ENCODE measurements at places on chromosomes 2 and 18.

DNA sequence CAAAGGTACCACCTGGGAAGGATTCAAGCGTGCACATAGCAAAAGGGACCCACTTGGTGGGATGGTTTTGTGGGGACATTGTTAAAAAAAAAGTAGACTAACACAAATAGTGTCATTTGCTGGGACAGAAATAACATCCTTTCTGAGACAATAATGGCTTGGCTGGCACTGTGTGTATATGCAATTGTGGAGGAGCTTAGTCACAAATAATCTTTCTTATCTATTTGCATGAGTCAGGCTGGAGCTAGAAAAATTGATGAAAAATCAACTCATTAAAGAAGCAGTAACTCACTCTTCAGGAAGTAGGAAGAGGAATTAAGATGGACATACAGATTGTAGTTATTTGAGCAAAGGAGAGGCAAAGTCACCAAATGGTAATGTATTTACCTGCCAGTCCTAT lies 29.5 kb upstream of the ITGB6 start:
- no peak for DNase-seq

DNA sequence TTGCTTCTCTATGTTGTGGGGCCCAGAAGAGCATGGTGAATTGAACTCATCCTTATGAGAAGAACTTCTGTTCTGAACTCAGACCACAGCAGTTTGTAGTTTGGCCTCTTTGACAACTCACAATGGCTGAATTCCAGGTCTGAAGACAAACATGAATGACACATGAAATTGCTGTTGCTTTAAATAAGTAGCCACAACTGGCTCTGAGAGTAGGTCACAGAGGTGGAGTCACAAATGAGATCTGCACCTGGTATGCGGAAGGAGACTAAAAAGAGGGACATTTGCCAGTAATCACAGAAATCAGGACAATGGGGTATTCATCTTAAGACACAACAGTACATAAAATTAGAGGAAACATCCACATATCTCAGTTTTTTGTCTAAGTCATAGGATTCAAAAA lies 290.3 kb upstream of the MMADHC start:
- no peak for DNase-seq

GRCh38 chr18:44938720-44939665 lies 258.3 kb downstream of the SETBP1 start:
- DNase-seq: no peak

GRCh38 chr2:236574424-236575145 lies 5.0 kb downstream of the ACKR3 start:
- no peak for DNase-seq

DNA sequence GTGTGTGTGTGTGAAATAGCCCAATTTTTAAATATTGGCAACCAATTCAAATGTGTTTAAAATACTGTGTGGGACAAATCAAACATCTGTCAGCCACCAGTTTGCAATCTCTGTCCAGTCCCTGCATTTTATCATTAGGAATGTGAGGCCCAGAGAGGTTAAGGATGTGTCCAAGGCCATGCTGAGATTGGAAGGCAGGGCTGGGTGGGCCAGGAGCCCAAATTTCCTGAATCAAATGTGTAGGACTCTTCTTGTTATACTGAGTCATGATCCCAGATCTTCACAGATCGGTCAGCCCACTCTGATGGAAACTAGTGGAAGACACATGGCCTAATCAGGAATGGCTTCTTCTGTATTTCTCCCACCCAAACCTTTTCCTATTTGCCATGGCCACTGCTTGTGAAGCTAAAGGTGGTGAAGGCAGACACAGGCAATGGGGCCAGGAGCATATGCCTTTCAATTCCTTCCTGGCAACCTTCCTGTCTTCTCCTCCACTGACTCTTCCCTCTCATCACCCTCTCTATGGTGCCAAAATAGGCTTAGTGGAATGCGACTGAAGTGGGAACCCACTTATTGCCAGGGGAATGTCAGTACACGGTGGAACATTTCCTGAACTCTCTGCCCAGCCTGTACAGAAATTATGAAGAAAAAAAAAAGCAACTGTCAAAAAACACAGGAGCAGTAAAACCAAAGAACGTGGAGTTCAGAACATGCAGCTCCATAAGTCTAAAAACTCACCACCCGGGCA lies 35.5 kb downstream of the ZEB2 start:
- DNase-seq: no peak

GRCh38 chr18:4605212-4605611 lies 150.1 kb upstream of the DLGAP1 start:
- DNase-seq: no peak

- no peak for DNase-seq
Measured at GRCh38 chr2:121625953-121626352, 23.3 kb downstream of the CLASP1 start.

DNA sequence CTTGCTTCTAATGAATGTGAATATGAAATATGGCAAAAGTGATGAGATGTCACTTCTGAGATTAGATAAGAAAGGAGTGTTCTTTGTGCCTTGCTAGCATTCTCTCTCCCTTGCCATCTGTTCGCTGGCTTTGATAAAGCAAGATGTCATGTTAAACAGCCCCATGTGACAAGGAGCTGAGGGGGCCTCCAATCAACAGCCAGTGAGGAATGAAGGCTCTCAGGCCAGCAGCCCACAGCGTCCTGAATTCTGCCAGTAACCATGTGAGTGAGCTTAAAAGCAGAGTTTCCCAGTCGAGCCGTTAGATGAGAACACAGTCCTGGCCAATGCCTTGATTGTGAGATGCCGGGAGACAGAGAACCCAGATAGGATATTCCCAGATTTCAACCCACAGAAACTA lies 198.8 kb downstream of the IRS1 start:
- DNase-seq: no peak

GRCh38 chr2:104867813-104868504 lies 14.0 kb downstream of the POU3F3 start:
- no peak for DNase-seq

GRCh38 chr2:112216167-112216566 lies 38.7 kb downstream of the ZC3H8 start:
- DNase-seq: no peak

DNA sequence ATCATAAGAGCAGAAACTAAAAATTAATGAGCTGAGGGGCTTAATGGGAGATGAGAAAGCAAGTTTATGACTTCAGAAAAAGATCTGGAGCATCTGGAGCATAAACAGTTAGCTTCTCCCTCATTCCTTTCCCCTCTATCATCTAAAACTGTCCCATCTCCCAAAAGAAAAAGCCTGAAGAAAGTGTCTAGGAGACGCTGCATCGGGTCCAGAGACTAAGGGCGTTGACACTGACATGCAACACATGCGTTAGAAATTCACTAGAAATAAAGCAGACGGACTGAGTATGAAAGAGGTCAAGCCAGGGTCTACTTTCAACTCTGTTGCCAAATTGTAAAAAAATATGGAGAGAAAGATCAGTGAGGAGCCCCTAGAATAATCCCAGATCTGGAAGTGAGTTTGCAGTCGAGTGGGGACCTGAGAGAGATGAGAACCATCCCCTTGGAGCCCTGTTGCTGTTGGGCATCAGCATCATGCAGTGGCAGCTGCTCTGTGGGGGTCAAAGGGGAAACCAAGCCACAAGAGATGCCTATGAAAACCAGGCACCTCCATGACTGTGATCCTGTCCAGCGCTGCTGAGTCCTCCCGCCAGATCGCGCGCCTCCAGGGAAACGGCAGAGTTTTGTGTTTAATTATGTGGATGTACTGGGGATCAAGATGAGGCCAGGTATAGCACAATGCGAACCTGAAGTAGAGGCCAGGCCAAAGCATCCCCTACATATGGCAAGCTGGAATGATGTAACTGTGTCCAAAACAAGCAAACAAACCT lies 13.9 kb downstream of the ANTXR1 start:
- DNase-seq: no peak

GRCh38 chr2:38415728-38416291 lies 38.7 kb upstream of the ATL2 start:
- no peak for DNase-seq

- DNase-seq: no peak
Measured at GRCh38 chr2:237304763-237305514, 109.0 kb downstream of the COL6A3 start.

- DNase-seq: no peak
Measured at GRCh38 chr2:204298404-204298803, 246.9 kb upstream of the PARD3B start.

GRCh38 chr18:42126586-42126985 lies 171.6 kb downstream of the PIK3C3 start:
- DNase-seq: no peak

- no peak for DNase-seq
Measured at GRCh38 chr18:76980663-76981395, 151.8 kb downstream of the MBP start.

DNA sequence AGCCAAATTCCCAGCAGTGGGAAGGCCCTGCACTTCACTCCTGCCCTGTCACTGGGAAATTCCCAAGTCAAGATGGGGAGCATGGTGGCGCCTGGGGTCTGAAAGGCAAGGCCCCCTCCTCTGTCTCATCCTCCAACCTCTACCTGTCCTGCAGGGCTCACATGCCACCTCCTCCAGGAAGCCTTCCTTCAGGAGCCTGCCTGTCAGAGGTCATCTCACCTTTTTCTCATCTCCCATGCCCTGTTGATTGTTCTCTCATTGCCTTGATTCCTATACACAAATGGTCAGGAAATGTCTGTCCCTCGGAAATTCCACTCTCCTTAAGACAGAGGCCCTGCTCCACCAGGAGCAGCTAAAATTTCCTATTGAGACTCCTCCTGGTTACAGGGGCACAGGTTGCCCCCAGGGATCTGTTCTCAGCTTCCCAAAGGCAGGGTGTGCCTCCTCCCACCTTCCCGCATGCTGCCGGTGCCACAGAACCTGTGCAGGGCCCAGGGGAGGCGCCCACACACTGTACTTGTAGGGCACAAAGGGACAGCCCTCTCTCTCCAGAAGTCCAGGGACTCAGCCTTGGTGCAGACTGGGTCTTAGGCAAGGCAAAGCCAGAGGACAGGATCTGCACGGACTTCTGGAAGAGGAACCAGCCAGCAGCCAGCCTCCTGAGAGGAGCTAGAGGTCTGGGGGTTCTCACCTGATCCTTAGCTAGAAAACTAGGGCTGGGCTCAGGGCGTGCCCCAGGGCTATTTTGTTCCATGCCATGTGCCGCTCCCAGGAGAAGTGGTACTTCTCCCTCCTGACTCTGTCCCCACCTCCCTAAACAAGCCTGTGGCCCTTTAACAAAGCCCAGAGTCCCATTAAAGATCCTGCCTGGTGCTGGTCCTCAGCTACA lies 12.9 kb downstream of the HES6 start:
- DNase-seq: no peak

DNA sequence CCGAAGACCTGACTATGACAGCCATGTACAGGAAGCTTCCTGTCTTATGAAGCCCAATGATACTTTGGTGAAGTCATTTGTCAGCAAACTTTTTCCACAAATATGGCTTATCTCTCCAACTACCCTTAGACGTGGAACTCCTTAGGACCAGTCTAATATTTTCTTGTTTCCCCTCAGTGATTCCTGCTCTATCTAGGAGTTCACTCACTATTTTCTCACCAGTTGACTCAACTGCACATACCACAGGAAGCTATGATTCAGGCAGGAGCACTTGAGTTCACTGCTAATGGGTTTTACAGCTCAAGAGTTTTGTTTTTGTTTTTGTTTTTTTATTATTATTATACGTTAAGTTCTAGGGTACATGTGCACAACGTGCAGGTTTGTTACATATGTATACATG lies 109.3 kb downstream of the ANTXR1 start:
- DNase-seq: no peak

DNA sequence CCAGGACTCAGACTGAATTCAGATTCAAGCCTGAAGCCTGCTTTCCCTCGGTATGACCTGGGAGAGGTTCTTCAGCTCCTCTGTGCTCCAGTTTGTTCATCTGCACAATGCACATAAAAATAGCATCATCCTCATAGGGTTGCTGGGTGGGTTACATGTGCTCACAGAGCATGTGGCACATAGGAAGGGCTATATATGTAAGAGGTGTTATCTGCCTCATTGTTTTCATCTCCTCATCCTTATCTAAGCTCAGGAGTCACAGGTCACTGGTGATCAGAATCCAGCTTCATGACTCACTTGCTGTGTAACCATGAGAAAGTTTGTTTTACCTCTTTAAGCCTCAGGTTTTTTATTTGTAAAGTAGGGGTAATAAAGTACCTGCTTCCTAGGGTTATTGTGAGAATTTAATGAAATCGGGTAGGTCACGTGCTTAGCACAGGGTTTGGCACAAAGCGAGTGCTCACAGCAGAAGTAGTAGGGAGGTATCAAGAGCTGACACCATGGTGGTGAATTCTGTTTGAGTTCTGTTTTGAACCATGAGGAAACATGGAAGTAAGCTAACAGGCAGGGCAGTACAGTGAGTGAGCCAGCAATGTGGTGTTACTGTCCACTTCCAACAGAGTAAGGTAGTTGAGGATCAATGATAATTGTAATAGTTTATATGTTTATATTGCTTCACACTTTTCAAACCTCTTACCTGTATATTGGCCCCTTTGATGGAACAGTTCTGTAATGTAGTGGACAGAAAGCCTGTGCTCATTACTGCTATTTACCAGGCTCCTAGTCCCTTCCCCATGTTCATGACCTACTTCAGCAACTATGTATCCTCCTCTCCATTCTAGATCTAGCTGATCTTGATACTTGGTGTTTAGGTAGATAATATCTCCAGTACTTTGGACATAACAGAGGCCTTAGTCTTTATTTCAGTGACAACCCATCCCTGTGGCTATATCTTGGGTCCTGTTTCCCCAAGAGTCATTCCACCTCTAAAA lies 141.4 kb upstream of the LTBP1 start:
- DNase-seq: no peak

DNA sequence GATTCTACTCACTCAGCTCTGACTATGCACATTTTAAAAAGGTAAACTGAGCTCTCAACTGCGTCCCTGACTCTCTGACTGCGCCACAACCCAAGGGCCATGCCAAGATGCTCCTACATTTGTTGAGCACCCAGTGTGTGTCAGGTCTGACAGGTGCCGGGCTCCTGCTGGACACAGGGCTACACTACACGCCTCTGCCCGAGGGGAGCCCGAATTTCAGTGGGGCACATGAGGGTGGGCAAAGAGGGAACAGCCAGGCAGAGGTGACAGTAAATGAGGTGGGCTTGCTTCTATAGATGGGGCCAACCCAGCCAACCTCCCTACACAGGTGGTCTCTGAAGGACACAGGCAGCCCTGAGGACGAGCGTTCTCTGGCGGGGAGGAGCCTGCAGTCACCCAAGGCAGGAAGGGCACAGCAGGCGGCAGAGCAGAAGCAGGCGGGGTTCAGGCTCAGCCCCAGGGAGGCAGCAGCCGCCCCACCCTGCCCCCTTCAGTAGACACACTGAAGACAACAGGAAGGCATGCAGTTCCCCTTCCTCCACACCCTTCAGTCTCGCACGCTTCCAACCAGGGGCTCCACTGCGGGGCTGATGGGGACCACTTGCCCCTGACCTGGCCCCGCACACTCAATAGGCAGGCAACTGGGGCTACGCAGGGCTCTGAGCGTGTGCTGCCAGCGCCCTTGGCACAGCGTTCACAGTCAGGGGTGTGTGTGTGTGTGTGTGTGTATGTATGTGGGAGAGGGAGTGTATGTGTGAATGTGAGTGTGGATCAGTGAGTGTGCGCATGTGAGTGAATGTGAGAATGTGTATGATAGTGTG lies 98.4 kb downstream of the UXS1 start:
- no peak for DNase-seq

- DNase-seq: no peak
Measured at GRCh38 chr2:56534321-56534720, 350.5 kb downstream of the CCDC85A start.

All from GM10248 (cell line).